ENCODE measurements at places on chromosomes 11 and 22. TPM values are rescaled to one million over a fixed set of nuclear protein-coding genes. Genes with fewer than 3 reads are reported as not detected.

Gene ACP2
- total RNA-seq: 35.3 TPM

Gene ACTN3
- total RNA-seq: under 0.01 TPM

Gene MUC15
- not detected for total RNA-seq

Gene FGF4
- total RNA-seq: not detected

Gene DNAJB7
- total RNA-seq: not detected

Gene DRD4
- total RNA-seq: not detected

Gene LARGE1
- total RNA-seq: 12.2 TPM

Gene UPK3A
- not detected for total RNA-seq

Gene NLRP14
- total RNA-seq: 0.13 TPM

Gene HPX
- 2.2 TPM for total RNA-seq

Gene IGLL5
- not detected for total RNA-seq

Gene SLCO2B1
- total RNA-seq: not detected

Gene WEE1
- 74.5 TPM for total RNA-seq

Gene NFAM1
- total RNA-seq: under 0.01 TPM

Gene IL17REL
- total RNA-seq: not detected

Gene TPH1
- total RNA-seq: 0.52 TPM

Gene PHF21B
- total RNA-seq: not detected

Gene POU2AF2
- not detected for total RNA-seq
